ENCODE measurements at places on chromosomes 2 and 18.

DNA sequence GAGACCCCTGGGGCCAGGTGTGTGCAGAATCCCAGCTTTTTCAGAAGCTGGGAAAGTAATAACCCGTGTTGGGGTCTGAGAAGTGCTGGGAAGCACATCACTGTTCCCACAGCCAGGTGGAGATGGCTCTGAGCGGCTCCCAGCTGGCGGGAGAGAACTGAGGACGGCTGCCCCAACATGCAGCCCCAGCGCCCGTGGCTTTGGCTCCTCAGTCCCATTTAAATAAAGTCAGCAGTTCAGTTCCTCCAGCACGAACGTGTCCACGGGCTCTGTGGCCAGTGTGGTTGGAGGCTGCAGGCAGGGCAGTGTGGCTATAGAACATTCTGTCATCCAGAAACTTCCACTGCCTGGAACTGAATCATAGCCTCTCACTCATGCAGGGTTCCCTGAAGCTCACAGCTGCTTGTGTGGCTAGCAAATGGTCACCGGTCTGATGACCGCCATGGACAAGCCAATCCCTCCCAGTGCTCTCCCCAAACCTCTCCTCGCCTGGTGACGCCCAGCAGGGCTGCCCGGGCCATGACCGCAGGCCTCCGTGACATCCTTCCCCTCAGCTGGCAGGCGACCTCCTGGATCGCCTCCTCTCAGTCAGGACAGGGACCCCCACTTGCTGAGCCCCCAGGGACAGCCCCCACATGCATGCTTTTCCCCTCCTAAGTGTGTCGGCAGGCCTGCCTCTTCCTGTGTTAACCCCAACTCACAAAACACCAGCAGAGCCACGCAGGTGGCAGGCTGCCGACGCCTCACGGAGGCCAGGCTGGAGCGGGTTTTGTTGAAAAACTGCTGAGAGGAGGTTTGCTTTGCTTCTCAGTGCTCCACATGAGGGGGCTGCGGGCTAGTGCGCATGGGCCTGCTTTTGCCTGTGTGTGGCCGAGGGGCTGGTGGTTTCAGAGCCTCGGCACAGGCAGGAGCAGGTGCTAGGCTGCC, 1.3 kb downstream of the RTP5 start:
- peaks cover 3% of the 10 kb centered on the region for H3K4me1 ChIP-seq
- no peak overlapping the region for H3K4me3 ChIP-seq
- H3K27me3 ChIP-seq = no peaks in the 10 kb centered on the region
- no peaks in the 10 kb centered on the region for H3K36me3 ChIP-seq
- DNase-seq = no peak

- no peak overlapping the region for H3K4me3 ChIP-seq
- H3K27ac ChIP-seq = no peak overlapping the region
- no peak for DNase-seq
- no peaks in the 10 kb centered on the region for H3K36me3 ChIP-seq
- no peaks in the 10 kb centered on the region for H3K4me1 ChIP-seq
These were observed 220.1 kb downstream of the PRKCE start for GRCh38 chr2:45871541-45871940.

DNA sequence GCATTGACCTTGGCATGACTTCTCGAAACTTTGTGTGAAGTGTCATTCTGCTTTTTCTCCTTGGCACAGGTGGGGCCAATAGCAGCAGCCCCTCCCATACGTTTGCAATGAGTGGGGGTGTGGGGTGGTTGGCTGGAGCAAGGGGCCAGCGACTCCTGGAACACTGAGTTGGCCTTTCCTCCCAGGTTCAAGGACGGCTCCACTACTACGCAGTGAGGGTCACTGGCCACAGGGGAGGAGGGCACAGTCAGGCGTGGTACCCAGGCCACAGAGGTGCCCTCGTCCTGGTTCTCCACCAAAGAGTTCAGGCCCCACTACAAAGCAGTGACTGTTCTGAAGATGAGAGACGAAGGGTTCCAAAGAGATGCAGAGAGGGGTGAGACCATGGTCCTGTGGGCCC, 70.6 kb upstream of the OTOS start:
- H3K27me3 ChIP-seq = no peaks in the 10 kb centered on the region
- no peak overlapping the region for H3K27ac ChIP-seq
- no peaks in the 10 kb centered on the region for H3K36me3 ChIP-seq
- H3K4me3 ChIP-seq = no peak overlapping the region

DNA sequence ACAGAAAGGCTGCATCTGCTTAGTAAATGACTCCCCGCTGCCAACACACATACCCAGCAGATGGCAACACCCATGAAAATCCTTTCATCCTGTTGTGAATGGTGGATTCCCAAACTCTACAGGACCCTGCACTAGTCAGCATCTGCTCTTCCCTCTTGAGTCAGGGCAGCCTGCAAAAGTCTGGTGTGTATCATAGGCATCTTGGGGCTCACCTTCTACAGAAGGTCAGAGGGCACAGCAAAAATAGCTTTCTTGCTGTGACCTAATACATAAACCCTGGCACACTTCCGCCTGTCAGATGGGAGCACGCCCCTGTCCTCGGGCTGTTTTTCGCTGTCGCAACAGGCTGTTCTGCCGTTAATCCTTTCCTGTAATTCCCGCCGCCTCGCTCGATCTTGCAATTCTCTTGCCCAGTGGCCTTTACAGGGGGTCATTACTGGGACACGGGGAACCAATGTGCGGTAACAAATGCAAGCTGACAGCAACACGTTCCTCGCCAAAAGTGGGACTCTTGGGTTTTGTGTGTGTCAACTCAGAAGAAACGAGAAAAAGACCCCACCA, 19.9 kb upstream of the SCYGR1 start:
- H3K36me3 ChIP-seq = no peaks in the 10 kb centered on the region
- DNase-seq = no peak
- H3K4me1 ChIP-seq = peaks cover 29% of the 10 kb centered on the region
- no peaks in the 10 kb centered on the region for H3K27me3 ChIP-seq
- H3K4me3 ChIP-seq = no peak overlapping the region
- H3K27ac ChIP-seq = peak overlapping the region; percentile 68

- no peak for DNase-seq
- H3K4me1 ChIP-seq = peaks cover 6% of the 10 kb centered on the region
- no peak overlapping the region for H3K27ac ChIP-seq
- H3K27me3 ChIP-seq = no peaks in the 10 kb centered on the region
These were observed 51.8 kb upstream of the BIN1 start for GRCh38 chr2:127158614-127159290.

DNA sequence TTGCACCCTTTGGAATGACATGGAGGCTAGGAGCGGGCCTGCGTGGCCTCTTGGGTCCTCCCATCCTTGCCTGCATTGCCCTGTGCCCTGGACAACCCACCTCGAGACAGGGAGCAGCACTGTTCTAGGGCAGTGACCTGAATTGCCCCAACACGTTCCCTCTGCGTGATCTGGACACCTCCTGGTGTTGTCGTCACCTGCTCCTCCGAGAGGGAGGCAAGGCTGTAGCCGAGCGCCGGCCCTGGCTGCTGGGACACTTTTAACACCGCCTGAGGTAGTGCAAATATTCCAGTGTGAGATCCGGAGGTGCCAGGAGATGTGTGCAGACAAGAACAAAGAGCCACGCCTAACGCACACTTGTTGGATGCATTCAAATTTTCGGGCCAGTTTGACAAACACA, 131.5 kb downstream of the SMAD7 start:
- H3K4me3 ChIP-seq = no peak overlapping the region
- no peak overlapping the region for H3K27ac ChIP-seq
- H3K4me1 ChIP-seq = peaks cover 4% of the 10 kb centered on the region
- peaks cover 49% of the 10 kb centered on the region for H3K36me3 ChIP-seq

- H3K36me3 ChIP-seq = no peaks in the 10 kb centered on the region
- H3K27ac ChIP-seq = no peak overlapping the region
- no peak for DNase-seq
- no peak overlapping the region for H3K4me3 ChIP-seq
- no peaks in the 10 kb centered on the region for H3K27me3 ChIP-seq
- peaks cover 8% of the 10 kb centered on the region for H3K4me1 ChIP-seq
These were observed 11.3 kb upstream of the KCNF1 start for GRCh38 chr2:10900216-10901109.

- no peaks in the 10 kb centered on the region for H3K27me3 ChIP-seq
- no peaks in the 10 kb centered on the region for H3K36me3 ChIP-seq
- H3K4me1 ChIP-seq = no peaks in the 10 kb centered on the region
- H3K4me3 ChIP-seq = no peak overlapping the region
- DNase-seq = no peak
These were observed 37.2 kb upstream of the BIN1 start for GRCh38 chr2:127143841-127144782.

DNA sequence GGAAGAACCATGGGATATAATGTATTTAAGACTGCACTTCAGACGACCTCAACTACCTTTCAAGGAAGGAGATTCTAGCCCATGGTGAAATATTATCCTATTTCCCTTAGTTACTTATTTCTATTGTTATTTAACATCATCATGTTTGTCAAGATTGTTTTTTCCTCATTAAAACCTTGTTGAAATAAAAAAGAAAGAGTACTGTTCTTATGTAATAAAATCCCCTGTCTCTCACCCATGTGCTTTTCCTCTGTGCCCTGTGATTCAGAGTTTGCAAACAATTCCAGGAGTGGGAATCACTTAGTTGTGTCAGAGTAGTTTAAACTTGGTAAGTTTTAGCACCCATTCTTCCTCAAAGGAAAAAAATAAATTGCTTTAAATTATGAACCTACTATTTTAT, 43.6 kb downstream of the ERBB4 start:
- DNase-seq = no peak
- no peaks in the 10 kb centered on the region for H3K36me3 ChIP-seq
- no peaks in the 10 kb centered on the region for H3K4me1 ChIP-seq
- no peak overlapping the region for H3K27ac ChIP-seq
- H3K27me3 ChIP-seq = no peaks in the 10 kb centered on the region
- no peak overlapping the region for H3K4me3 ChIP-seq

DNA sequence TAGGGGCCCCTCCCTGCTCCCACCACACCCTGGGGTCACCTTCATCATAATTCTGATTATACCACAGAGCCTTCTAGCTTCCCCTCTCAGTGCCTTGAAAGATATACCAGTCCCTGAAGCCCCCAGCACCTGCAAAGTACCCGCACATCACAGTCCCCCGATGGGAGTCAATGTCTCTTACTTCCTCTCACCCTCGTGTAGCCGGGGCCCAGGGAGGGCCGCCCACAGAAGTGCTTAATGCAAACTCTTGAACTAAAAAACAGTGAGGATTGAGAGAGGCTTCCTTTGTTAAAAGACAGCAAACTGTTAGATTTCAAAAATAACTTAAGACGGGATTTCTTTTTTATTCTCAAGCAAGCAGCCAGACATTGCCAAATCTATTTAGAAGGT, 76.5 kb downstream of the SFXN5 start:
- no peaks in the 10 kb centered on the region for H3K27me3 ChIP-seq
- no peaks in the 10 kb centered on the region for H3K4me1 ChIP-seq
- no peaks in the 10 kb centered on the region for H3K36me3 ChIP-seq
- H3K27ac ChIP-seq = no peak overlapping the region

- no peak overlapping the region for H3K27ac ChIP-seq
- no peaks in the 10 kb centered on the region for H3K27me3 ChIP-seq
- H3K4me3 ChIP-seq = no peak overlapping the region
- H3K4me1 ChIP-seq = no peaks in the 10 kb centered on the region
- DNase-seq = no peak
These were observed 583.4 kb downstream of the KCNJ3 start for GRCh38 chr2:155281907-155282306.

DNA sequence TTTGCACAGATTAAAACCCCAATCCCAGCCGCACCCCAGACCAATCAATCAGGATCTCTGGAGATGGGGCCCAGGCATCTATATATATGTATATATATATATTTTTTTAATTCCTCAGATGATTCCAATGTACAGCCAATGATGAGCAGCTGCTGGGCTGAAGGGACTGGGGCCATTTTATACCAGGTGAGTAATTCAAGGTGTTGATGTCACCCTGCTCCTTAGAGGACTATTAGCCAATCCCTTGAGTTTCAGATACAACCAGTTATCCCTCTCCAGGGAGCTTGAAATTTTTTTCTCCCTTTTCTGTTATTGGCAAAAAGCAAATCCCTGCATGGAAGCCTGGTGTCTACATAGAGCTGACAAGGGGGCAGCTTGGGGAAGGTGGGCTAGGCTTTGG, 59.8 kb downstream of the MCFD2 start:
- peak overlapping the region; percentile 27 for H3K27ac ChIP-seq
- H3K27me3 ChIP-seq = no peaks in the 10 kb centered on the region
- H3K4me1 ChIP-seq = peaks cover 25% of the 10 kb centered on the region
- DNase-seq = no peak
- H3K36me3 ChIP-seq = no peaks in the 10 kb centered on the region

DNA sequence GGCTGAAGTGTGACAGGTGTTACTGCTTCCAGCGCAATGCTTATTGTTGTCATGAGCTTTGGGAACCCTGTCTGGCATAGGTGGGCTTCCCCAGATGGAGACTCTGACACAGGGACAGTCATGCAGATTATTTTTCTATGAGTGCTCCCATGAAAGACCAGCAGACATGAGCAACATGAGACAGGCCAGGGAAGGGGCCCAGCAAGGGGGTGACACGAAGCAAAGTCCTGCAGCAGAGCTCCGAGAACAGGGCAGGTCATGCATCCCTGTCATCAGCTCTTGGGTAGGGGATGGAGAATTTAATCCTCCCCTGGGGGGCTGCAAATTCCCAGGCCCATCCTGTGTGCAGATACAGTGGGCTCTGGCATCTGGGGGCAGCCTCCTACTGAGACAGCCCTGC, 77.4 kb downstream of the CTAGE1 start:
- H3K4me3 ChIP-seq = no peak overlapping the region
- H3K36me3 ChIP-seq = no peaks in the 10 kb centered on the region
- H3K4me1 ChIP-seq = peaks cover 12% of the 10 kb centered on the region
- H3K27me3 ChIP-seq = no peaks in the 10 kb centered on the region
- H3K27ac ChIP-seq = no peak overlapping the region

- H3K36me3 ChIP-seq = no peaks in the 10 kb centered on the region
- H3K27ac ChIP-seq = peak overlapping the region; percentile 83
- H3K4me3 ChIP-seq = no peak overlapping the region
- H3K4me1 ChIP-seq = peaks cover 64% of the 10 kb centered on the region
- H3K27me3 ChIP-seq = no peaks in the 10 kb centered on the region
- DNase-seq = no peak
These were observed 11.8 kb upstream of the ATOH8 start for GRCh38 chr2:85741833-85742455.

DNA sequence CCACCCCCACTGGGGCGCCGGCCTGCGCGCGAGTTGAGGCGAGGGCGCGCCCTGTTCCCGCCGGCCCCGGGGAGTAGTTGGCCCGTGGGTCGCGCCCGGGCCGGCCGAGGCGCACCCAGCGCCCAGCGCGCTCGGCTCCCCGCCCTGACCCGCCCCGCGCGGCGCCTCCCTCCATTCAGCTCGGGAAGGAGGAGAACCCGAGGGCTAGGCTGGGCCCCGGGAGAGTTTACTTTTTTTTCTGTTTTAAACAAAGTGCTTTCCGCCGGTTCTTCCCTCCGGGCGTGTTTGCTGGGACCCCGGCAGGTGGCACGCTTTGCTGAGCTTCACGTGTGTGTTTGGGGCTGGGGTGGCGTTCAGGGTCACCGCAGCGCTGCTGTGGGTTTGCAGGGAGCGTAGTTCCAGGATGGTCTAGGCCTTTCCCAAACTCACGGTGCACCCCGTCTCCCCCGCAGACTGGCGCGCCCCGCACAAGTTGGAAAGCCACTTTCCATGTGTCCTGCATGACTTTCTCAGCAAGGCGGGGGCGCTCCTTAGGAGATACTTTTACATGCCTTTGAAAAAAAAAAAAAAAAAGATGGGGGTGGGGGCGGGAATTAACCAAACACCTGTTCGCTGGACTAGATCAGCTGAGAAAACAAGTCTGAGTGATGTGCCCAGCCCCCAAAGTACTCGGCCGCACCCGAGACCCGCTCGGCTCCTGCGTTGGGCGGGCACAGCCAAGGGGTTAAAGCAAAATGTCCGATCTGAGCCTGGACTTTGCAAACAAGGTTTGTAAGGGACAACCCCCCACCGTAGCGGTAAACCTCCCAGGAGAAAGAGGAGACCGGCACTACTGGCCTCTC, 825 bp downstream of the ITGA6 start:
- no peaks in the 10 kb centered on the region for H3K27me3 ChIP-seq
- DNase-seq = no peak
- H3K4me1 ChIP-seq = peaks cover 16% of the 10 kb centered on the region
- peak overlapping the region; percentile 90 for H3K27ac ChIP-seq
- peak overlapping the region; percentile 80 for H3K4me3 ChIP-seq

Measured in esophagus squamous epithelium (tissue), 5 donors.